Astrocyte (in vitro differentiated cells and primary cell): ENCODE measurements at places on chromosomes 11 and 22. TPM values are rescaled to one million over a fixed set of nuclear protein-coding genes. Genes with fewer than 3 reads are reported as not detected.

Gene PGA4
- total RNA-seq, result 0.79 and 0.86 TPM in 2 replicates

DNA sequence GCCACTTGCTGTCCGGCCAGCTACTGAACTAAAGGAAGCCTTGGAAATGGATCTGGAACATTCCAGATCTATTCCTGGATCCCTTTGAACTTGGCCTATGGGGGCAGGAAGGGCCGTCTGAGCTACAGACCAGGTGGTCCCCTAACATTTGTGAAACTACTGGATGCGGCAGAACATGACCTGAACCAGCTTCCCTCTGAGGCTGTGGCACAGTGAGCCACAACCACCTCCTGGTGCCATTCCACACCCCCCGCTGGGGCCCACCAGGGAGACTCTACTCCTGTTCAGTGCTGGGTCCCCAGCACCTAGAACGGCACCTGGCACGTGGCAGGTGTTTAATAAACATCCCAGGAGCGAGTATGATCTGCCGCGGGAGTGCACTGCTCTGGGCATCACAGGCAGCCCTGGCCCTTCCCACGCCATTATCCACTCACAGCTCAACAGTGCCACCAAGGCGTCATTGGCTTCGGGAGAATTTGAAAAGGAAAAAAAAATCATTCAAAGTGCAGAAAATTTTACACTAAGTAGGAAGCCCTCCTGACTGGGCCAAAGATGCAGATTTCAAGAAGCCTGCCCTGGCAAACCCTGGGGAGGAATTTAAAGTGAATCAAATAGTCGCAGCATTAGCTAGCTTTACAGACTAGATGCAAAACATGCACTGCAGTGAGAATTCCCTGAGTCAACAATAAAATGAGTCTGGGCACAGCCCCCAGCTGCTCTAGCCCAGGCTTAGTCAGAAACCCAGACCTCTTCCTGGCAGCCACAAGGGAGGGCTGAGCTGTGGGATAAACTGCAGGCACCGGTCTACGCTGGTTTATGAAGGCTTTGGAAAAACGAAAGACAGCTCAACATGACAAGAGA lies 14.3 kb upstream of the EFCAB6 start:
- peak; percentile 77 for DNase-seq
- peaks cover 17% of the 10 kb centered on the region for H3K4me1 ChIP-seq
- peak overlapping the region; percentile 43 for H3K4me3 ChIP-seq
- H3K27me3 ChIP-seq, result no peaks in the 10 kb centered on the region
- H3K27ac ChIP-seq, result peak overlapping the region; percentile 62

DNA sequence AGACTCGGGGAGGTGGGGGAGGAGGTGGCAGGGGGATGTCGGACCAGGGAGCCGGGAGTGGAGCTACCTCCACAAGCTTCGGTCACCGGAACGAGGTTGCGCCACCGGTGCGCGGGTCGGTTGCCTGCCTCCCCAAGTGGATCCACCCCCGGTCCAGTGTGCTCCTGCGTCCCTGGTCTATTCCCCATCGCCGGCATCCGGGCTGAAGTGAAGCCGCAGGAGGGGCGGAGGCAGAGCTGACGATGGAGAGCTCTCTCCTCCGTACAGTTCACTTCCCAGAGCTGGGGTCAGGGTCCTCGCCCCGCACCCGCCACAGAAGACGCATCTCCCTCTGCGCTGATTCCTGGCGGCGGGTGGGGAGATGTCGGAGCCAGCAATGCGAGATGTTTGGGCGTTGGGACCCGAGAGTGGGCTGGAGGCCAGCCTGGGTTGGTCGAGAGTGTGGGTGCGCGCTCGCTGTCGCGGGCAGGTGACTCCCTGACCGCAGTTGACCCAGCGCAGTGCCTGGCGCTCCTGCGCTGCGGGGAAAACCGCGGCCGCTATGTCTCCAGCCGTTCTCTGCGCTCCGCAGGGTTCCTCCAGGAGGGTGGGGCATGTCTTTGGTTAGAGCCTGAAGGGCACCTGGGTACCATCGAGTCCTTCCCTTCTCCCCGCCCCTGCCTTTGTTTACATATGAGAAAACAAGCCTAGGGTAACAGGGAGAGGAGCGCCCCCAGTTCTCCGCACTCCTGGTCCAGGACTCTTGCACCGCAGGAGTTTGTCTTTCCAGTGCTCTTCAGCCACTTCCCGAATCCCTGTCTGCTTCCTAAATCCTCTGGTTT lies 1.7 kb downstream of the C11orf96 start:
- peaks cover 46% of the 10 kb centered on the region for H3K27me3 ChIP-seq
- peaks cover 15% of the 10 kb centered on the region for H3K4me1 ChIP-seq
- no peak overlapping the region for H3K27ac ChIP-seq
- H3K4me3 ChIP-seq, result peak overlapping the region; percentile 62

DNA sequence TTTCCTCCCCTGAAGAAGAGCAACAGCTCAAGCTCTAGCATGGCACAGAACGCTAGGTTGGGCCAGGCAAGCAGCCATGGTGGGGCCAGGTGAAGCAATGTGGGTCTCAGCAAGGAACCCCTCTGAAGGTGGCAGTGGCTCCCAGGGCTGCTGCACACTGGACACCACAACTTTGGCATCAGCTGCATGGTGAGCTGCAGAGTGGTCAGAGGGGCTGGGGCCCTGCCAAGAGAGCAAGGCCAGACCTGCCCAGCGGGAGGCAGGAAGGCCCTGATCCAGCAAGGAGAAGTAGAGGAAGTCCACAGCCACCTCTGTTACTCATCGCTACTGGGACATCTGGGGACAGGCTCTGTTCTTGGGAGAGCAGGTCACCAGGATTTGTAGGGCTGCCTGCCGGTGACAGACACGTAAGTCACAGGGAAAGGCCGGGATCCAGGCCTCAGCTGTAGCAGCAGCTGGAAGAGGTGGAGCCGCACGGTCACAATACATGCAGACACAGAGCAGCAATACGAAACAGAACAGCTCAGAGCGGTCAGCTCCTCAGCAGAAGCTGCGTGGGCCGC lies 12.4 kb downstream of the CYB561A3 start:
- H3K36me3 ChIP-seq, result peaks cover 15% of the 10 kb centered on the region
- no peak overlapping the region for H3K27ac ChIP-seq
- H3K27me3 ChIP-seq, result no peaks in the 10 kb centered on the region
- no peaks in the 10 kb centered on the region for H3K4me1 ChIP-seq
- H3K4me3 ChIP-seq, result no peak overlapping the region
- DNase-seq, result no peak

- H3K36me3 ChIP-seq, result no peaks in the 10 kb centered on the region
- no peak overlapping the region for H3K4me3 ChIP-seq
- DNase-seq, result no peak
- no peak overlapping the region for H3K27ac ChIP-seq
- peaks cover 2% of the 10 kb centered on the region for H3K27me3 ChIP-seq
Measured at GRCh38 chr11:17244046-17244445, 32.5 kb upstream of the NUCB2 start.
